ENCODE measurements at places on chromosomes 6 and 20.

DNA sequence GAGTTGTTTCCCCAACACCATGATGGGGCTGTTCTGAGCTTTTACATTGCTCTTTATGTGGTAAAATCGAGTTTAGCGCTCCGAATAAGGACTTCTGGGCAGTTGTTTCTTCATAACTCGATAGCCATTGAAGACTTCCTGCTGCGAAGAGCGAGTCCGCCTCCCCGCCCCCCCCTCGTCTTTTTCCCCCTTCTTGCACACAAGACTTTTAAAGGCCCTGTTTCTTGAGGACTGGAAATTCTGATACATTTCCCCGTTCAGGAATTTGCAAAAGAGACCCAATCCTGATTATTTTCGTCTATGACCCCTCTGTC, 1.5 kb upstream of the CITED2 start:
- peak; percentile 80 for DNase-seq

DNA sequence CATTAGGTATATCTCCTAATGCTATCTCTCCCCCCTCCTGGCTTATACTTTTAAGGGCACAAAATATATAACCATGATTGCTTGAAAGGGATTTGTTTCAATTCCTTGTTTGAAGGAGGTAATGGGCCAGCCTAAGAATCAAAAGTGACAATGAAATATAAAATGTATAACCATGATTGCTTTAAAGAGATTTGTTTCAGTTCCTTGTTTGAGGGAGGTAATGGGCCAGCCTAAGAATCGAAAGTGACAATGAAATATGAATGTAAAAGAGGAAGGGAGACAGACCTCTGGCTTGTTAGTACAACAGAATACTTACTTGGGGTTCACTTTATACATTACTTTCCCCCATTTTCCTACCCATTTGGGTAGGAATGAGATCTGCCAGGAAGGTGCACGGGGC, 55.5 kb downstream of the FOXC1 start:
- no peak for DNase-seq

GRCh38 chr20:6492271-6493055, 275.0 kb upstream of the BMP2 start:
- no peak for DNase-seq

DNA sequence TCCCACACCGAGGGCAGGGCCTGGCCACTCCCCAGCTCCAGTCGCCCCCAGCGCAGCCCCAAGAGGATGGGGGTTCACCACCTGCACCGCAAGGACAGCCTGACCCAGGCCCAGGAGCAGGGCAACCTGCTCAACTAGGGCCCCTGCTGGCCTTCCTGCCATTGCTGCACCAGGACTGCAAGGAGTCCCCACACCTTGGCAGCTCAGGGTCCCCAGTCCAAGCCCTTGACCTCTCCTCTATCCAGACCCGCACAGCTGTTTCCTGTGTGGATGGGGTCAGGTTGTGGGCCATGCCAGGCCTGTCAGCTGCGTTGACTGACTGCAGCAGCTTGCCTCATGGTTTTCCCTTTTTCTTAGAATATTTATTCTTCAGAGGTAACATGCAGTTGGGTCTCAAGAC, 4.4 kb downstream of the LRRC73 start:
- no peak for DNase-seq

- no peak for DNase-seq
These were observed 24.2 kb upstream of the SGK1 start for GRCh38 chr6:134341999-134342567.

GRCh38 chr20:44326391-44327159, 10.3 kb upstream of the R3HDML start:
- DNase-seq = no peak

DNA sequence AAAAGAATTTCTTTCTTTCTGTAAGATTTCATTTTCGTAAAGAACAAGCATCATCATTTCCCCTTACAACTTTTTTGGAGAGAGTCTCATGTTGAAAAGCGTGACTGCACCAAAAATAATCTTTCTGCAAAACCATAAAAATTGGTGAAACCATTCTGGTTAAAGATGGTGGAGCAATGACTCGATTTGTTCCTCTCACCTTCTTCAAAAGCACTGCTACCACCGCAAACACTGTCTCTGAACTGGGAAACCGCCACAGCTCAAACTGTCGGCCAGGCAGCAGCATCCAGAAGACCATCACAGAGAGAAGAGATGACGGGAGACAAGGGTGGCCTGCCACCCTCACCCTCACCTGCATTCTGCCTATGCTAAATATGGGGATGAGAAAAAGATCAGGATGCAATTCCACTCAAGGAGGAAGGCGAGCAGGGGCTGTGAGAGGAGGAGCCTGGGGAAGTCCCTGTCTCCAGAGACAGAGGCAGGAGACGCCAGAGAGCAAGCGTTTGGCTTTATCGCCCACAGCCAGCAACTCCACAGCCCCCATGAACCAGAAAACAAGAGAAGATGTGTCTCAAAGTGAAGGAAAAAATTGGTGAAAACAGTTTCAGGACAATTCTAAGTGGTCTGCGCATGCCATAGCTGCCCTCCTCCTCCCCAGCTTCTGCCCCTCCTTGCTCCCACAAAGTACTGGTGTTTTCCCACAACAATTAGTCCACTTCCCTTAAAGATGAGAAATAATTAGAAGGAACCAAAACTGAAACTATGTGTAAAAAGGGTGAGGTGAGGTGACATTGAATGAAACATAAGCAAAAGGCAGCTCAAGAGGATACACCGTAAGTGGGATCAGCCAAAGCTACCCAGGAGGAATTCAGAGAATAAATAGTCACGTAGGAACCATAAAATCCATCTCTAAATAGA, 255.5 kb downstream of the KIF16B start:
- DNase-seq = no peak

DNA sequence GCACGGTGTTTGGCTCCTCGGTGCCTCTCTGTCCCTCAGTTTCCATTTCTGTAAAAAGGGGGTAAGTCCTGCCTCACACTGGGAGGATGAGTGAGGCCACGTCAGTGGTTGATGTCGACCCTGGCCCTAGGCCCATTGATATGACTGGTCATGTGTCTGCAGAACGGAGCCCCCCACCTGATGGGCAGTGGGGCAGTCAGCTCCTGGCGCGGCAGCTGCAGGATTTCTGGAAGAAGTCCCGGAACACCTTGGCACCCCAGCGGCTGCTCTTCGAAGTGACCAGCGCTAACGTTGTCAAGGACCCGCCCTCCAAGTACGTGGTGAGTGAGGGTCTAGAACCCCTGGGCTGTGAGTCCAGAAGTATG, 1.2 kb downstream of the SNX21 start:
- no peak for DNase-seq

DNA sequence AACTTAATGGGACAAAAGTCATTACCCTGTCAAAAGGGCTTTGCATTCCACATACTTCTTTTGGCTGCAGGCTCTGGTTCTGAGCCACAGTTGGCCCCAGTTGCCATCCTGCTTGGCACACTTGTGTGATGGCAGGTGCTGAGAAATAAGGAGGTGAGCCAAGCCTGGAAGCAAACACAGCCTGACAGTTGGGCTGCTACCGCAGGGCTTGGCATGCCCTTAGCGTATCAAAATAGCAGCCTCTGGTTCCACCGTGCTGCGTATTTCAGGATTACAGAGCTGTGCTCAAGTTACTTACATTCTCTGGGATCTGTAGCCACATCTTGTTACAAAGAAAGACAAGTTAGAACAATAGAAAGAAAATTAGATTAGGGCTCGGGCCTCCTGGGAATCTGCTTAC, 11.1 kb downstream of the MTHFD1L start:
- no peak for DNase-seq

DNA sequence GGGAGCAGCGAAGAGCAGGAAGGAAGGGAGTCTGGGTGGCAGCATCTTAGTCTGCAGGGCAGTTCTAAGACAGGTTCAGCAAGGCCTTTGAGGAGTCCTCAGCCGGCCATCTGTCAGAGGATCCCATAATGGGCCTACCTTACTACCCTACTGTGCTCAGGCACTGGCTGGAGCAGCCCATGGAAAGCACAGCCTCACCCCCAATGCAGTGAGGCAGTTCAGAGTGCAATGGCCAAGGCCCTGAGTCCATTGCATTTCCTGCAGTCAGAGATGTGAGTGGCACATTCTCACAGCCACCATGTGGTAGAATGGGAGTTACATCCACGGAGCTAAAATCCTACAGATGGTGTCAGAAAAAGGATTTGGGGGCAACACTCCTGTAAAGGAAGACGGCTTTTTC, 19.4 kb upstream of the OVOL2 start:
- no peak for DNase-seq

DNA sequence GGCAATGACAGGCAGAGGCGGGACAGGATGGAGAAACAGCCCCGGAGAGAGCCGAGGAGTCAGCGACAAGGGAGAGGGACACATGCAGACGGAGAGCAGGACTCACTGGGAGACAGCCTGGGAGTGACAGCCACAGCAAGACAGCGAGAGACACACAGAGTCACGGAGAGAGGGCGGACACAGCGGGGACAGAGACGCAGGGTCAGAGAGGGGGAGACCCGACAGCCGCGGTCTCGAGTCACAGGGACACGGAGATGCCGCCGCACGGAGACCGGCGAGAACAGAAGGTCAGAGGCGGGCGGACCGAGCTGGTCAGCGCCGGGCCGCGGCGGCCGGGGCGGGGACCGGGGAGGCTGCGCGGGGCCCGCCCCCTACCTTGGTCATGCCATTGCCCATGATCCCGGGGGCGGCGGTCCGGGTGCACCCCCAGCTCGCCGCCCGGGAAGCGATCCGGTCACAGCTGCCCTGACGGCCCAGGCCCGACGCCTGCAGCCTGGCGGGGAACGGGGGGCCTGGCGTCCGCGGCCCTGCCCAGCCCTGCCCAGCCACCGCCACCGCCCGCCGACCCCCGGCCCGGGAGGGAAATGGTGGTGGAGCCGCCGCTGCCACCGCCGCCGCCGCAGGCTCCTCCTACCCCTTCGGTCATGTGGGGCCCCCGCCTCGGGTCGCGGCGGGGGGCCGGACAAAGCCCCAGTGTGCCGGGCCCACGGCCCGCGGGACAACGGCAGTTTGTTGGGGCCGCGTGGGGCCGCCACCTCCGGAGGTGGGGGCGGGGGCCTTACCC, at the start of the genes DUSP15 and TTLL9:
Gene DUSP15 (minus strand): TSS at position 586 of the 784 bp plus-strand sequence. CDS start 190 bp downstream, at position 396.
Gene TTLL9 (plus strand): TSS at position 693 of the 784 bp plus-strand sequence. CDS start 493 bp downstream, outside the sequence.
- no peak for DNase-seq

- DNase-seq = peak; percentile 71
These were observed 1.0 kb downstream of the LRP11 start for GRCh38 chr6:149862922-149863697.
